ENCODE measurements at places on chromosomes 13 and 19.
A peak's percentile ranks its signal among the peaks of the same experiment; 100 is the strongest.

GRCh38 chr13:46369506-46370277 is 17.4 kb downstream of the RUBCNL start:
- no peak for DNase-seq

DNA sequence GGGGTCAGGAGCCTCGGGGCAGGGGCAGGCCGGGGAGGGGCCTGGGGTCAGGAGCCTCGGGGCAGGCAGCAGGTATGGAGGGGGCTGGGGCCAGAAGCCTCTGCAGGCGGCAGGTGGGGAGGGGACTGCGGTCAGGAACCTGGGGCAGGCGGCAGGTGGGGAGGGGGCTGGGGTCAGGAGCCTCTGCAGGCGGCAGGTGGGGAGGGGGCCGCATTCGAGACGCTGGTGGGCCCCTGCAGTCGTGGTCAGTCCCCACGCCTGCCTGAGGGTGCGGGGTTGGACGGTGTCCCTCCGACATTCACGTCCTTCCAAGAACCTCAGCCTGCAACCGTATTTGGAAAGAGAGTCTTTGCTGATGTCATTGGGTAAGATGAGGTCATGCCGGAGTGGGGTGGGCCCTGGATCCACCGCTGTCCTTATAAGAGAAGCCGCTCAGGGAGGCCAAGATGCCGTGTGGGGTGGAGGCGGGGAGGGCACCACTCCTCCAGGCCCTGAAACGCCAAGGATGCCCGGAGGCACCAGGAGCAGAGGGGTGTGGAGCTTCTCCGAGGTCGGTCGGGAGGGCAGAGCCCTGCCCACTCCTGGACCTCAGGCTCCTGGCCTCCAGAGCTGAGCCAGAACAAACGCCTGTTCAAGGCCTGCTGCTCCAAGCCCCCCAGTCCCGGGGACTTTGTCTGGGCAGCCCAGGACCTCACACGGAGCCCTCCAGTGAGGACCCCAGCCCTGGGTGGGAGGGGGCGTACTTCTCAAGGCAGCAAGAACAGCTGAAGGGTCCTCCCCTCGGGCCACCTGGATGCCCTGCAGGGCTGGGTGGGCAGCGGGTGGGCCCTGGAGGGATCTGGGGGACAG is 30.1 kb downstream of the PIP5K1C start:
- no peak for DNase-seq

- no peak for DNase-seq
These were observed 47.9 kb downstream of the DCT start for GRCh38 chr13:94431574-94431973.

DNA sequence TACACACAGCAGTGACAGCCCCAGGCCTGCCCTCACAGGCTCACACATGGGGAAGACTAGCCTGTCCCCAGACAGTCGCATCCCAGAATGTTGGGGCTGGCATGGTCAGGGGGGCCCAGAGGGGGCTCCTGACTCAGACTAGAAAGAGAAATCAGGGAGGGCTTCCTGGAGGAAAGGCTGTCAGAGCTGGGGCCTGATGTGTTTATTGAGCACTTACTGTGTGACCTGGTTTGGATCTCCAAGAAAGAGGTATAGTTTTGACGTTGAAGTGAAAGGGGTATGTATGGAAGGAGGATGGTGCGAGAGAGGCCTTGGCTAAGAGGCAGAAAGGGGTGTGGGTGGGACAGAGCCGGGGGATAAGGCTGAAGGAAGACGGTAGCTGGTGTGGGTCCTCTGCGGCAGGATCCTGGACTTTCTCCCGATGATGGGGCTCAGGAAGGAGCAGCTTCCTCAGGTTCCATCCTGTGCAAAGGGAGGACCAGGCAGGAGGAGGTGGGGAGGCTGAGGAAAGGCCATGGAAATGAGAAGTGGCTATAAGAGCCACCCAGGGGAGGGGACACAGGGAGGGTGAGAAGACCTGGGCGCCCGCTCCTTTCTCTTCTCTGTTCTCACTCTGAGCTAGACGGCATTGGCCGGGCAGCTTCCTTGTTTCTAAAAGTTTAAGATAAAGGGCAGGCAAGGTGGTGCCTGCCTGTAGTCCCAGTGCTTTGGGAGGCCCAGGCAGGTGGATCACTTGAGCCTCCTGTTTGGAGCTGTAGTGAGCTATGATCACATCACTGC is 16.1 kb upstream of the BCL3 start:
- DNase-seq, result no peak

GRCh38 chr19:5877882-5878281 is 7.5 kb upstream of the FUT5 start:
- no peak for DNase-seq

- no peak for DNase-seq
These were observed 8.1 kb upstream of the MUC16 start for GRCh38 chr19:9018163-9018875.

- DNase-seq, result no peak
These were observed 253.6 kb upstream of the DACH1 start for GRCh38 chr13:72120632-72121031.

- no peak for DNase-seq
These were observed 119.7 kb downstream of the FRY start for GRCh38 chr13:32151240-32151639.

GRCh38 chr19:47661611-47662010 is 51.6 kb upstream of the EHD2 start:
- DNase-seq, result no peak

DNA sequence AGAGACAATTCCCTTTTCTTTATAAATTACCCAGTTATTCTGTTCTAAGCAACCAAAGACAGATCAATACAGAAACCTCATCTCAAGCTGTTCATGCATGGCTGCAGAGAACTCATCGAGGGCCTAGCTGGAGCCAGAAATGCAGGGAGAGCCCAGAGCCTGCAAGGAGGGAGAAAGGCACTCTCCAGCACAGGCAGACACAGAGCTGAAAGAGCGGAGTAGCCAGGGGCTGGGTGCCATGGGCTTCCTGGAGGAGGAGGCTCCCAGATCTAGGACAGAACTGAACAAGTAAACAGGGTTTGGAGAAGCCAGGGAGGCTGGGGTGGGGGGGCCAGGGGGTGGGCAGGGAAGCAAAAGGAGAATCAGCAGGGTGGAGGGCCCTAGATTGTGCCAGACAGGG is 144.2 kb upstream of the ZNF507 start:
- peak; percentile 31 for DNase-seq

GRCh38 chr19:7648265-7649014 is 11.5 kb downstream of the STXBP2 start:
- no peak for DNase-seq

DNA sequence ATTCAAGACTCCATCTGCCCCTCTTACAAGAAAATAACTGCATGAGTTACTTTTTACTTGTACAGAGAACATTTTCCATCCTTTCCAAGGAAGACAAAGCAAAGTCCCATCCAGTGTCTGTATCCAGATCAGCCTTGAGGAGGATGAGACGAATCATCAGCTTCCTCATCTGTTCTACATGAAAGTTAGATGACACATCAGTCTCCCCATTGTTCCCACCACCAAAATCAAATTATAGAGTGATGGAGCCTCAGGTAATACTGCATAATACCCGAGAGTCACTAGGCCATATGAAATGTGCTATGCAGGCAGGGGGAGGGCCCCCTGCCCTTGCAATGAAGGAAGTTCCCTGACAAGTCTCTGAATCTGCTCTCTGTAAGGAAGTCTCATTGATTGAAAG is 1244.6 kb upstream of the SLC10A2 start:
- DNase-seq, result no peak

GRCh38 chr19:21843081-21843480 is 7.1 kb upstream of the ZNF43 start:
- no peak for DNase-seq

DNA sequence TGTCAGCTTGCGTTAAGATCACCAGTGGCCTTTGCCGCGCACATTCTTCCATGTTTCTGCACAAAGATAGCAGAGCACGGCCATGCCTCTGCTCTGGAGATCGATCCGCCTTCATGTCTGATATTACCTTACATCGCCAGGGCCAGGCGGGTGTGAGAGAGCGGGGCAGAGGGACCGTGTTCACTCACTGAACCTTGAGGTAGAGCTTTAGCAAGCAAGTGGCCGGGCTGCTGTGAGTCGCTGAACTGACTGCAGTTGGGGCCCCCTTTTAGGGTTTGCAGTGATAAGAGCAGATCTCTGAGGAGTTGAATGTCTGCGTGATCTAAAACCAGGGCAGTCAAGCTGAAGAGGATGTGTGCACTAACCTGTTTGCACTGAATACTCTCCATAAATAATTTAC is 275.4 kb upstream of the OBI1 start:
- DNase-seq, result no peak

DNA sequence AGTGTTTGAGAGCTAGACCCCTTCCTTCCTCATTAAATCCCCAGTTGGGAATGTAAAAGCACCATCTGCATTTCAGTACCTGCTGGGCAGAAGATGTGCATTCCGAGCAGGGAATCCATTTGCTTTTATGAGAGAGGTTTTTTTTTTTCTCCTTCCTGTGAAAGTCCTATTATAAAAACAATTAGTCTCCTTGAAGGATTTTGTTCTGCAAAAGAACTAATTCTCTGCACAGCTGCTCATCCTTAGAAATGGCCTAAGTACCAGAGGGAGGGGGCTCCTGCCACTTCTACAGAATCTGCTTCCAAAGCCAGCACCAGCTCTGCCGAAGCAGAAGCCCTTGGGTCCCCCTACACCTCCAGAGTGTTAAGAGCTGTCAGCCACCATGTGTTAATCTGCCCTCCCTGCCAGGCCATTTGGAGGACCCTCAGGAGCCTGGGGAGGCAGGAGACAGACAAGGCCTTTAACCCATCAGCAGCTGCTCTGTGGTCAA is 36.4 kb upstream of the SERPINE3 start:
- no peak for DNase-seq

DNA sequence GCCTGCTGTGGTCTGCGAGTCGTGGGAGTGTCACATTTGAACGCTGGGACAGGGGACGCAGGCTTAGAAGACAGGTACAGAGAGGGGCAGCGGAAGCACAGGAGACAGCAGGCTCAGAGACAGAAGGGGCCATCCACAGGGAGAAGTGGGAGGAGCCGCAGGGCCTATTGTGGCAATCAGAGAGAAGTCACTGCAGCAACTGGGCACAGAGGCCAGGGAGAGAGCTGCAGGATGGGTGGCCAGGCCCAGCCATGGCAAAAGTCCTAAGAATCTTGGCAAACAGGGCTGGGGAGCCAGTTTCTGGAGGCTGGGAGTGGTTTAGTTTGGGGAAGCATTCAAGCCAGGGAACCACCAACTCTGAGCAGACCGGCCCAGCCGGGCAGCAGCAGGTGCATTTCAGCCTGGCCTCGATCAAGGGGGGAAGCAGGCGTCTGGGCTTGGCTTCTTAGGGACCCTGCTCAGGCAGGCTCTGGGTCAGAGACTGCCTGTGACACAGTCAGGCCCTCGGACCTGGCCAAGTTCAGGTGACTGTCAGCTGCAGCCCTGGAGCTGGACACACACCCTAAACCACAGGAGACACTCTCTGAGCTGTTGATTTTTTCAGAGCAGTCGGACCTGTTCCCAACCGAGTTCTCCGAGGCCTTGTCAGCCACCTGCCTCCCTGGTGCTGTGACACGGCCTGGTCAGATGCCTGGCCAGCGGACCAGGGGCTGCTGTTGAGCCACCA is 11.8 kb downstream of the SH3GL1 start:
- no peak for DNase-seq

GRCh38 chr13:26255691-26256277 is 1.9 kb downstream of the CDK8 start:
- no peak for DNase-seq

GRCh38 chr19:47540748-47541147 is 25.9 kb upstream of the NAPA start:
- no peak for DNase-seq

GRCh38 chr13:68275758-68276157 is 1045.6 kb upstream of the PCDH9 start:
- DNase-seq, result no peak

DNA sequence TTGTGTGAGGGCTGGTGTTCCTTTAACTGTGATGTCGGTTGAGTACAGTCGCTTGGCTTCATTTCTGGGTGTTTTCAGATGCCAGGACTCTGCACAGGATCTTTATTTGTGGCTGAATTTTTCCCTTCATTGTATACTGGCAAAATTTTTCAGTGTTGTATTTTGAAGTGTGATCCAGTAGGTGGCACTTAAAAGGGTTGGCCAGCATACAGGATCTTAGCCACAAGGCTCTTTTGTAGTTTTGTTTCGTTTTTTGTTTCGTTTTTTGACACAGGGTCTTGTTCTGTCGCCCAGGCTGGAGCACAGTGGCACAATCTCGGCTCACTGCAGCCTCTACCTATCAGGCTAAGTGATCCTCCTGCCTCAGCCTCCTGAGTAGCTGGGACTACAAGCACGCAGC is 8.7 kb downstream of the FCAR start:
- no peak for DNase-seq

GRCh38 chr13:113040597-113041292 is 64.8 kb upstream of the F7 start:
- no peak for DNase-seq

DNA sequence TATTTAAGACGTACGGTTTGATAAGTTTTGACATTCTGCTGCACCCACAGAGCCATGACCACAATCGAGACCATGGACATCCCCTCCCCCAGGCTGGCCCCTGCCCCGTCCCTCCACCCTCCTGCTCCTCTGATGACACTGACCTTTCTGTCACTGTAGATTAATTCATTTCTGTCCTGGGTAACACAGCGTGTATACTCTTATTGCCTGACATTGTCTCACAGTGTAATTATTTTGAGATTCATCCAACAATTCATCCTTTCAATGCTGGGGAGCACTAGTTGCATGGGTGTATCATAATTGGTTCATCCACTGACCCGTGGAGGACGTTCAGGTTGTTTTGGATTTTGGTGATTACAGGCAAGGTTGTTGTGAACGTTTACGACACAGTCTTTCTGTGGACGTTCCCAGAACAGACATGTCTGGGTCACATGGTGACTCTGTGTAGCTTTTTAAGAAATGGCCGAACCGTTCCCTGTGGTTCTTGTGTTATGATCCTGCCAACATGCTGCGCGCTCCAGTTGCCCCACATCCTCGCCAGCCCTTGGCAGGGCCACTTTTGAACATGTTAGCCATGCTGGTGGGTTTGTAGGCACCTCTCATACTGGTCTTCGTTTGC is 41.9 kb downstream of the C13orf46 start:
- no peak for DNase-seq

- no peak for DNase-seq
These were observed 835.9 kb downstream of the UQCRFS1 start for GRCh38 chr19:28377077-28377476.

Measured in H1 (cell line).